Stimulated activated naive CD4-positive, alpha-beta T cell treated with Interleukin-2 at 50 U/mL for 16 hours (primary cell): ENCODE measurements at places on chromosomes 5 and 9.

DNA sequence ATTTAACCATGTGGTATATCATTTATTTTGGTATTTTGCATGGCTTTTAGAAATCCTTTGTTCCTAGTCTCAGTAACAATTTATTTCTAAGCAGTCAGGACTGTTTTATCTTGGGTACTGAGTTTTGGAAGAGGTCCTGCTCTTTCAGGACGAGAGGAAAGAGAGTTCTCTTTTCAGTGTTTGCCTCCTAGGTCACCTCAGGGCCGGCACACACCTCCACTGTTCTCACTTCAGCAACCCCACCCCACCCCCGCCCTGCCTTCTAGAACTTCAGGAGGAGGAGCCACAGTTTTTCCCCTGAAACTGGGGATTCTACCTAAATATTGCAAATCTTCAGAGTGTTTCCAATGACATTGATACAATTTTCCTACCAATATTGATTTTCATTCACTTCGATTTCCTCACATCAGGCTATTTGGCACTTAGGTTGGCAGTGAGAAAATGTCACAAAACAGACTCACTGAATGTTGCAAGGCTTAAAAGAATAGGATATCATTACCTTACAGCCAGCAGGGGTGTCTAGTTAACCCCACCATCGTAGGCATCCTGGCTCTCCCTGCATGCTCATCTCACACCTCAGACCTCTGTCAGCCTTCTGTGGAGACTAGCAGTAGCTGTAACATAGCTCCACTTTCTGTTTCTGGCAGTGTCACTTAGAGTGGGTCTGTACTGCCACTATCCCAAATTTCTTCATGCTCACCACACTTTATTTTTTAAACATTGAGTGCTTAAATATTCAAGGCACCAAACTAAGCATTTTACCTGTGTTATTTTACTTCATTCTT, 5.4 kb downstream of the IGIP start:
- no peak for DNase-seq

- DNase-seq, result no peak
Observed at GRCh38 chr9:127361561-127361960, 35.4 kb upstream of the SLC2A8 start.

- DNase-seq, result no peak
Observed at GRCh38 chr5:9170026-9170425, 375.8 kb downstream of the SEMA5A start.

- DNase-seq, result no peak
Observed at GRCh38 chr5:17127743-17128231, 89.6 kb upstream of the BASP1 start.

- no peak for DNase-seq
Observed at GRCh38 chr5:19987612-19988361, at the start of gene CDH18. TSS of gene CDH18 (minus strand) at chr5:19988200. CDS start at chr5:19838986, 149,214 bp downstream.
